NCI-H774 (cell line): ENCODE measurements at places on chromosomes 5 and 9.

GRCh38 chr9:113868501-113868900, 7.6 kb upstream of the ZNF618 start:
- no peak for DNase-seq

- DNase-seq: no peak
Observed at GRCh38 chr9:78811622-78812276, 514.8 kb downstream of the PSAT1 start.

GRCh38 chr5:148791334-148791667, 35.1 kb upstream of the ADRB2 start:
- DNase-seq: no peak

GRCh38 chr5:30693326-30693725, 500.2 kb upstream of the CDH6 start:
- DNase-seq: no peak

- DNase-seq: no peak
Observed at GRCh38 chr5:26492906-26493459, 545.4 kb downstream of the CDH9 start.

GRCh38 chr9:129028192-129028966, at the start of gene SH3GLB2:
Gene SH3GLB2, minus strand, starts transcription at chr9:129028331. Its CDS starts 177 bp downstream, at chr9:129028154.
- peak; percentile 92 for DNase-seq

- no peak for DNase-seq
Observed at GRCh38 chr5:151870820-151871219, 53.8 kb downstream of the GLRA1 start.

DNA sequence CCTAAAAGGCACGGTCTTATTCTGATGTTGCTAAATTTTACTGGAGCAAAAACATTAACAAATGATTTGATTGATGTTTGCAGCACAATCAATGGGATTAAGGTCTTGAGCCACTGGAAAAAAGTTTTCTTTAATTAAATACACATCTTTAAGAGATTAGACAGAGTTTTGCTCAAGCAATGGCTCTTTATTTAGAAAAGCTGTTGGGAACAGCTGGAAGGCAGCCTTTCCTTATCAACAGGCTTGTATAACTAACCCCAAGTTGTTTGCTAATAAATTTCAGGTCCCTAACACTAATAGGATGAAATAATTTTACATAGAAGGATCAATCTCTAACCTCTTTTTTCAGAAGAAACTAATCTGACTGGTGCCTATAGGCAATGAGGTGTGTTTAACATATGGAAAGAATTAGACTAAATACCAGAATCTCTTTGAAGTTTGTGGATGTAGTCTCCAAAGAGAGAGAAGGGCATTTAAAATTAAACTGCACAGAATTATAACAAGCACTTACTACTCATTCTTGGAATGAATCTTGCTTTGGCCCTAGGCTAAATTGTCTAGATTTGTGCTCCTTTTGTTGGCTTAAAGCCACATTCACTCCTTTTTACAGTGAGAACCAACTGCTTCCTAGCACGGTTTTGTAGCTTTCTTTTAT, 67.3 kb upstream of the TNFAIP8 start:
- DNase-seq: no peak

GRCh38 chr9:61666849-61667371, 477.1 kb downstream of the SPATA31A7 start:
- DNase-seq: no peak

GRCh38 chr9:97935276-97935675, 2.7 kb downstream of the HEMGN start:
- no peak for DNase-seq
